ENCODE measurements at places on chromosomes 12 and 14.

- DNase-seq, result no peak
These were observed 2.9 kb upstream of the AQP6 start for GRCh38 chr12:49969651-49970429.

DNA sequence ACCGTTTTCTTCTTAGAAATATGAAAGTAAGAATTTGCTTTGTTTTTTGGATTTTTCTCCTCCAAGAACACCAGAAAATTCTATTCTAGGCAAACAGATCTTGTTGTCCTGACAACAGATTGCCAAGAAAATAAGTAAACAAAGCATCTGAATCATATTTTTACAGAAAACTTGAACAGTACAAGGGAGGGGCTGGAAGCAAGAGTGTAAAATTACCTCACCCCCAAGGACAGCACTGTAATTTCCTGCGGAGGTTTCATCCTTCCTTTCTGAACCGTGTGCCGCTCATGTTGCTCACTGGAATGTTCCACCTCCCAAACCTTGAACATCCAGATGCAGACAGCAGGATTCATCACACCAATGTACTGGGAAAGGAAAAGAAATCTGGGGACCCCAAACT is 5.4 kb upstream of the CAMKK2 start:
- no peak for DNase-seq

DNA sequence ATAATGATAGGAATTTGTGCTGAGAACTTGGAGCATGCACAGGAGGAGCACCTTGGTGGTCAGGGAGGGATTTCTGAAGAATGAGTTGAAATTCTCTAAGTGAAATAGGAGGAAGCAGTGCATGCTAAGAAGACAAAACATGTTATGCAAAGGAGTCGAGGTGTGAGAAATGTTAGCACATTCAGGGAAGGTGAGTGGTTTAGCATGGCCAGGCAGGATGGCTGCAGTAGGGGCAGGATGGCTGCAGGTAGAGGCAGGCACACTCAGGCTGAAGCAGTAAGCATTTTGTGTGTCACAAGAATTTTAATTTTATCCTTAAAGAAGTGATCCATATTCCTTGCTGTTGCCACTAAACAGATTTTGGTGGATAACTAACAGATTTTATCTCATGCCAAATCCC is 46.3 kb downstream of the CATSPERB start:
- DNase-seq, result no peak

DNA sequence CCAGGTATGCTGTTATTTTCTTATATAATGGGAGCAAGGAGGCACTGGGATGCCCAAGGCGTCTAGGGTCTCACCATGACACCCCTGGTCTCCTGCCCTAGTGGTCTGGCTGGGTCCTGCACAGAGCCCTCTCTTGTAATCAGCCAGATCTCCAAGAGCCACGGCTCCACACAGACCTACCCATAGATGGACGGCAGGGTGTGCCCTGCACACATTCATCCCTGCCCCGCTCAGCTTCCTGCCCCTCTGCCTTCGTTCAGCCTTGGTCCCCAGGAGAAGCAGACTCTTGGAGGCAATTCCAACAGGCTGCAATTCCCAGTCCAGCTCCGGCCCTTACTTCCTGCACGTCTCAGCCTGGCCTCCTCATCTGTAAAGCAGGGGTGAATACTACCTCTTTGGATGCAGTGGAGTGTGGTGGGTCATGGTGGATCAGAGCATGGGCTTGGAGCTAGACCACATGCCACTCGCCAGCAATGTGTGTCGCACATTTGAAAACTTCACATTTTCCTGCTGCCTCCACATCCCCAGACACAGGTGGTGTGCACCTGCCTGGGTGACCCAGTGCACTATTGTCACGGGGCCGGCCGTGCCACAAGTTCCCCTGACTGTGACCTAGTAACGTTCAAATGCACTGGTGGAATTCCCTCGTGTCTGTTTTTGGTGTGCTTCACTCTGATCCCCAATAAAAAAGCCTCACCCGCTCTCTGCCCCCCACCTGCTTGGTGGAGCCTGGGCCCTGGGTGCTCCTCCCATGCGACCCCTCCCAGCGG is 171.1 kb upstream of the PRMT8 start:
- DNase-seq, result no peak

DNA sequence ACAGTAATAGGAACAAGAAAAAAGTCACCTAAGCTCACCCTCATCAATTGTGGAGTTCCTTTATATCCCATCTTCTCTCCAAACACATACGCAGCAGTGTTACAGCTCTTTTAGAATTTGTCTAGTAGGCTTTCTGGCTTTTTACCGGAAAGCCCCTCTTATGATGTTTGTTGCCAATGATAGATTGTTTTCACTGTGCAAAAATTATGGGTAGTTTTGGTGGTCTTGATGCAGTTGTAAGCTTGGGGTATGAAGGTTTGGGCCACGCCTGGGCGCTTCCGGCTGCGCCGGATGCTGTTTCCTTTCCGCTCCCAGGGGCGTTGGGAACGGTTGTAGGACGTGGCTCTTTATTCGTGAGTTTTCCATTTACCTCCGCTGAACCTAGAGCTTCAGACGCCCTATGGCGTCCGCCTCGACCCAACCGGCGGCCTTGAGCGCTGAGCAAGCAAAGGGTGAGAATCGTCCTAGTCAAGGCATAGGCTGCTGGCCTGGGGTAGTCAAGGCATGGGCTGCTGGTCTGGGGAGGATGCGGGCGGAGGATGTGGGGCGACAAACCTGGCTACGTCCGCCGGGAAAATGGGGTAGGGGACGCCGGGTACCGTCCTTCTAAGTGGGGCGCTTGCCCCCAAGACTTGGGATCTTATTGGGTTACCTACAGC is at the start of the genes C12orf57 and RNU7-1:
C12orf57 (plus strand) TSS at position 301 of the 659 bp plus-strand sequence; CDS start at position 401, 100 bp downstream.
RNU7-1 (plus strand) TSS at position 95 of the 659 bp plus-strand sequence.
- peak; percentile 75 for DNase-seq

GRCh38 chr12:44627387-44628166 is 248.5 kb downstream of the NELL2 start:
- no peak for DNase-seq

GRCh38 chr12:117188121-117188665 is 2.1 kb downstream of the FBXO21 start:
- no peak for DNase-seq

DNA sequence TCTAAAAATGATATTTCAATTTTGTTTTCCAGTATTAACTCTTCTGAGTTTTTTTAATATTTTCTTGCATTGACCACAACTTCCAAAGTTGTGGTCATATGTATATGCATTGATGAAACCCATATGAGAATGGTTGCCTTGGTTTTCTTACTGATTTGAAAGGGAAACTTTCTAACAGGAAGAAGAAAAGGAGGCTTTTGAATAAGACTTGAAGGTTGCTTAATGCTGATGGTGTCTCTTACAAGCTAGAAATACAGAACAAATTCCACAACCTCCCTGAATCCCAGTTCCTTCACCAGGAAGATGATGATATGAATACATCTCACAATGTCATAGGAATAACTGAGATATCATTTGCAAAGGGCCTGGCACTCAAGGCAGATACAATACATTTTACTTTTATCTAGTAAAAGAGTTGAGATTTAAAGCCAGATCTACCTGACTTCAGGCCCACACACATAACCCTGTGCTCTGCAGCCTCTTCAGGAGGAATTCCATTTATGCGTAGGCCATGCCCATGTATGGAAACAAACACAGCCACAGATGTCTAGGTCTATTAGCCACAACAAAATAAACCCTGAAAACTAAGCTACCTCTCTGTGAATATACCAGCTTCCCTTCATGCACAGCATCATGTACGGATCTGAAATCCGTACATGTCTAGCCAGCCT is 165.4 kb upstream of the PLEKHG7 start:
- no peak for DNase-seq
